T-cell (primary cell): ENCODE measurements at places on chromosomes 6 and 20. TPM values are rescaled to one million over a fixed set of nuclear protein-coding genes. Genes with fewer than 3 reads are reported as not detected.

- H3K27me3 ChIP-seq, result no peaks in the 10 kb centered on the region
- H3K4me3 ChIP-seq, result no peak overlapping the region
- H3K4me1 ChIP-seq, result no peaks in the 10 kb centered on the region
- H3K27ac ChIP-seq, result no peak overlapping the region
Observed at GRCh38 chr20:6702144-6702543, 65.3 kb upstream of the BMP2 start.

DNA sequence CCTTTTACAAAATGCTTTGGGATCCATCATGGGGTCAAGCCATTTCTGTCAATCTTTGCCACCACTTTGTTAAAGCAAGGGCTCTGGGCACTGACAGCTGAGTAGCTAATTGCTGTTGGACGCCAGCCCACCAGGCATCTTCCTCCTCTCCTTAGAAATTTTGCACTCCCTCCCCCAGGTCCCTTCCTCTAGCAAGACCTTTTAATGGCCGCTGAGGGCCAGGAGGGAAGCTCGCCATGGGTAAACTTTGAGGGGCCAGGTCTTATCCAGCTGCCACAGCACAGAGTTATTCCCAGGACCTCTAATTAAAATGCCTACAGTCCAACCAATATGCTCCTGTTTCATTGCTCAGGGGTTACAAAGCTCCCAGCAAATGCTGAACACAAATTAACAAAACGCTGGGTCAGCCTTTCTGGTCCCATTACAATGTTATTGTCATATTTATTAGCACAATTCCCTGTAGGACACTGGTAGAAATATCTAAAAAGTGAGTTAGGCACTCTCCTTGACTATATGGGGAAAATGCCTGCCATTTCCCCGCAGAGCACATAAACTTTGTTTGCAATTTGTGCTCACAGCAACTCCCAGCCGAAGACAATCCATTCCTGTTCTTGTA, 16.8 kb downstream of the SCML4 start:
- DNase-seq, result no peak
- no peak overlapping the region for H3K4me3 ChIP-seq

Gene CENPW
- 1.4 TPM for total RNA-seq

GRCh38 chr6:95574811-95575210, 2.5 kb upstream of the MANEA start:
- no peak overlapping the region for H3K27ac ChIP-seq
- no peaks in the 10 kb centered on the region for H3K36me3 ChIP-seq
- DNase-seq, result no peak
- H3K4me1 ChIP-seq, result peaks cover 11% of the 10 kb centered on the region
- H3K27me3 ChIP-seq, result no peaks in the 10 kb centered on the region

Gene LY6G6C
- total RNA-seq, result not detected
